ENCODE measurements at places on chromosomes 13 and 19.

DNA sequence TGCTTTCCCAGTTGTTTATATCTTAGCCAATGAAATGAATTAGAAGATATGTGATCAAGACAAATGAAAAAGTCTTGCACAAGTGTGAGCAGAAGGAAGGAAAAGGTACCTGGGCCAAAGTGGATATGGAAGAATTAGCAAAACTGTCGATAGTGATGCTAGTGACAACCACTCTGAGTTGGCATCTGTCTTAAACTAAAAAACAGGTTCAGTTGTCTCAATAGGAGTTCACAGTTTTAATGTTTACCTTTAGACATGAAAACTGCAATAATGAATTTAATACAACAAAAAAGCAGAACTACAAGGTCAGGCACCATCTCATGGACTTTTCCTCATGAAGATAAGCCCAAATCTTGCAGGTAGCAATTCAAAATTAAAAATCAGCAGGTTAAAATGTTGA, 688.5 kb downstream of the EFNB2 start:
- no peak for DNase-seq

DNA sequence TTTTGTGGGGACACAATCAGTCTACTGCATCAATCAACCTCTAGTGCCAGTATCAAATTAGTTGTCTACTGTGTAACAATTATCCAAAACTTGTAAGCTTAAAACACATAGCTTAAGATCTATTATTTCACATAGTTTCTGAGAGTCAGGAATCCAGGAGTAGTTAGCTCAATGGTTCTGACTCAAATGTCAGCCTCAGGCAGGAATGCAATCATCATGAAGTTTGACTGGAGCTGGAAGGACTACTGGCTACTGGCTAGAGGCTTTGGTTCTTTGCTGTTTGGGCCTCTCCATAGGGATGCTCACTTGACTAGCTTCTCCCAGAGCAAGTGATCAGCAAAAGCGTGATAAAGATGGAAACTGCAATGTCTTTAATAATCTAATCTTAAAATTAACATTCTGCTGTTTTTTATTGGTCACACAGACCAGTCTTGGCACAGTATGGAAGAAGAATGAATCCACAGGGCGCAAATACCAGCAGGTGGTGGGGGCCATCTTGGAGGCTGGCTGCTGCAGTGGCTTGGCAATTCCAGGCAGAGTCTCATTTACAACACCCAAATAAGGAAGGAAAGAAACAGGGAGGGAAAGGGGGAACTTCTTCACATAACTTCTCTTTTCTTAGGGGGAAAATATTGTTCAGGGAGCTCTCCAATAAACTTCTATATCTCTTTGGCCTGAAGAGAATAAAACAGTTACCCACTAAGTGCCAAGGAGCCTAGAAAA, 15.7 kb downstream of the CAB39L start:
- no peak for DNase-seq

- no peak for DNase-seq
Observed at GRCh38 chr13:41052441-41052840, 8.9 kb upstream of the WBP4 start.

GRCh38 chr13:106048386-106048785, 487.1 kb downstream of the EFNB2 start:
- DNase-seq: no peak

DNA sequence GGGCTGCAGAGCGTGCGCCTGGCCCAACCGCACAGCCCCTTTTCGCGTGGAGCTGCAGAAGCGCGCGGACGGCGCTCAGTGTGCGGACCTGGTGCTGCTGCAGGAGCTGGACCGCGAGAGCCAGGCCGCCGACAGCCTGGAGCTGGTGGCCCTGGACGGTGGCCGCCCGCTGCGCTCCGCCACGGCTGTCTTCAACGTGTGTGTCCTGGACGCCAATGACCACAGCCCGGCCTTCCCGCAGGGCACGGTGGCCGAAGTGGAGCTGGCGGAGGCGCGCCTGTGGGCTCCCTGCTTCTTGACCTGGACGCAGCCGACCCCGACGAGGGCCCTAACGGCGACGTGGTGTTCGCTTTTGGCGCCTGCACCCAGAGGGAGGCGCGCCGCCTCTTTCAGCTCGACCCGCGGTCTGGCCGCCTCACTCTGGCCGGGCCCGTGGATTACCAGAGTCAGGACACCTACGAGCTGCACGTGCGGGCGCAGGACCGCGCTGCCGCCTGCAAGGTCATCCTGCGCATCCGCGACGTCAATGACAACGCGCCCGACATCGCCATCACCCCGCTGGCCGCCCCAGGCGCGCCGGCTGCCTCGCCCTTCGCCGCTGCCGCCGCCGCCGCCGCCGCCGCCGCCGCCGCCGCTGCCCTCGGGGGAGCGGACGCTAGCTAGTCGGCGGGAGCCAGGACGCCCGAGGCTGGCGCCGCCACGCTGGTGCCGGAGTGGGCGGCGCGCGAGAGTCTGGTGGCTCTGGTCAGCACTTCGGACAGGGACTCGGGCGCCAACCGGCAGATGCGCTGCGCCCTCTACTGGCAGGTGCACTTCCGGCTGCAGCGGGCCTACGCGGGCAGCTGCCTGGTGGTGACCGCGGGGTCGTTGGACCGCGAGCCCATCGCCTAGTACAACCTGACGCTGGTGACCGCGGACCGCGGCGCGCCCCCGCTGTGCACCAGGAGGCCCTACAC, 172.2 kb downstream of the OLFM4 start:
- no peak for DNase-seq

DNA sequence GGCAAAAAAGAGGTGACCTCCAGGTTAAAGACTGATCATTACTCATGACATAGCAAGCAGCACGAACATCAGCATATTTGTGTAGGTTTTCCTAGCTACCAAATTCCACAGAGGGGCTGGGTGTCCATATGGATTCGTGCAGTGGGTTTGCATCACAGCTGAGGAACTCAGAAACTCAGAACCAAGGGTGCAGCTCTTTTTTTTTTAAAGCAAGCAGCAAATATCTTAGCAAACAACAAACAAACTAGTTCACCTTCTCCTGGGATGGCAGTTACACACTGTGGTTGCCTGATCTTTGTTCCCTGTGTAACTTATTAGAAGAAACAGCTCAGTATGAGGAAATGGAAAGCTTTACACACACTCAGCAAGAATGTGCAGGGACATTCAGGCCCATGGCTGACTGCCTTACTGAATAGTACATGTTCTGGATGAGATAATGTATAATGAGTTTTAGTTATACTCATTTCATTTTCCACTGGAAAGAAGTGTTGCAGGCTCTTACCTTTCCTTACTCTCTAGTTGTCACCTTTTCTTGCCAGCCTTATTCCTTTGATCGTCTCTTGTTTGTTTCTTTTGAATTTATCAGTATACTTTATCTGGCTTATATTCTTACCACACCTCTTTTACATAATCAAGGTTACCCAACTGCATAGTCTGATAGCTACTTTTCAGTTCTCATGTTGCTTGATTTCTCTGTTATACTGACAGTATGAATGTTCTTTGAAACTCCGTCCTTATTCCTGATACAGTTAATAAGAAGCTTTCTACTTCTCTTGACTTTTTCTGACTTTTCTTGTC, 4.3 kb downstream of the NDFIP2 start:
- no peak for DNase-seq

All from activated T-cell treated with anti-CD3 and anti-CD28 coated beads, Interleukin-2, amount 50 U/mL, for 1 hour (primary cell).